ENCODE measurements at places on chromosomes 2 and 18.

DNA sequence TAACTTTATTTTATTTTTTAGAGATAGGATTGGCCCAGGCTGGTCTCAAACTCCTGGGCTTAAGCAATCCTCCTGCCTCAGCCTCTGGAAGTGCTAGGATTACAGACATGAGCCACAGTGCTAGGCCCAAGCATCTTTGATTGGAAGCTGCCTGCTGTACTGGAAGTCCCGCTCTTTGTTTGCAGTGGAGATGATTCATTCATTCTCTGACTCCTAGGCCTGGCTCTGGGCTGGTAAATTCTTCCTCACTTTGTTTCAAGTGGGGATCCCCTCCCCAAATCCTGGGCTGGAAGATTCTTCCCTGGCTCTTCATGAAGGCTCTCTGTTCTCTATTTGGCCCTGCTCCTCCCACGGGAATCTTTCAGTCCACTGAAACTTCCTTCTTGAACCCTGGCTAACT is 81.9 kb downstream of the NEURL3 start:
- ATAC-seq = peak; percentile 31

- ATAC-seq = no peak
Observed at GRCh38 chr2:101467306-101467705, 7.6 kb downstream of the RFX8 start.

GRCh38 chr2:45024600-45025291 is 15.5 kb upstream of the SIX2 start:
- peak; percentile 57 for ATAC-seq

- ATAC-seq = no peak
Observed at GRCh38 chr2:179487010-179487731, 222.5 kb upstream of the SESTD1 start.

DNA sequence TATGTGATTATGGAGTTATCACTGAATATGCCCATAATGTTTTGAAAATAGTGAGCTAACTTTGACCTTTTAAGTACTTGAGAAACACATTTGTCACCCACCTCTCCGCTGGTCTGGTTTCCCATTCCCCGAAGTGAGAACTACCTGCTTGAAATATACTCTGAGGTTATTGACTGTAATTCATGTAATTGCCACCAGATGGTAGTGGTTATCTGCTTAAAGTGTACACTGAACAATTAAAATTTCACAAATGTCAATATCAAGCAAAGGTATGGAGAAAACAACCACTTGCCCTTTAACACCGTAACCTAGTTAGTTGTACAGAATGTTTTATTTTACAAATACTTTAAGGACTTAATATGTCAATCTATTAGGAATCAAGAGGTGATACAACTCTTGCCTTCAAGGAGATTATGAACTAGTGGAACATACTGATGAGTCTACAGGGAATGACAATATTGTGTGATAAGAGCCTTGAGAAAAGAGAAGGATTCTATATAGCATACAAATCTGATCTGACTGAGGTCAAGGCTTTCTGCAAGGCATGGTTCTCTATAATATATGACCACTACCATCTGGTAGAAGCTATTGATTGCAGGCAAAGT is 316.8 kb upstream of the KCNH7 start:
- ATAC-seq = peak; percentile 58

- no peak for ATAC-seq
Observed at GRCh38 chr2:4354678-4355077, 651.3 kb downstream of the DCDC2C start.

DNA sequence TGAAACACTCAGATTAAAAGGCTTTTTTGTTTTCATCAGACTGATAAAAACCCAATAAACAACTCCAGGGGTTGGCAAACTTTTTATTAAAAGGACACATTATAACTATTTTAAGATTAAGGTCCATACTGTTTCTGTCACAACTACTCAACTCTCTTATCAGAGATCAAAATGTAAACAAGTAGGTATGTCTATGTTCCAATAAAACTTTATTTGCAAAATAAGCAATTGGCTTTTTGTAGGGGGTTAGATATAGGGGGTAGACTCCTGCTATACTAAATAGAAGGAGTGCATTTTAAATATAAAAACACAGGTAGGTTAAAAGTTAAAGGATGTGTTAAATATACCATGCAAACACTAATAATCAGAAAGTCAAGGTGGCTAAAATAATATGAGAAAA is 174.0 kb downstream of the MBD5 start:
- no peak for ATAC-seq
